ENCODE measurements at places on chromosomes 4 and X.

DNA sequence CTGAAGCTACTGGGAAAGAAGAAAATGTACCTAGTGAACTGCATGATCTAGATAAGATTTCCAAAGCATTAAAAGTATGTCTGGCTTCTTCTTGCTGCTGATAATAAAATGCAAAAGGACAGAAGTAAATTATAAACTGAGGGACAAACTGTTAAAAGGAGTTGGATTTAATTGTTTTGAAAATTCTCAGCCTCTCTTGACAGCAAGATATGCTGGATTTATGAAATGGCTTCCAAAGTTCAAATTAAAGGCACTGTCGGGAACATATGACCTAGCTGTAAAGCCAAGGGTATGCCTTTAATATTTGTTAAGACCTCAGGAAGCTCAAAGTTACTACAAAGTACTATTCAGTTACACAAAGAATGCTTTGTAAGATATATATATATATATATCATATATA lies 46.1 kb upstream of the CABS1 start:
- DNase-seq: no peak

- no peak for DNase-seq
Observed at GRCh38 chrX:108091878-108092291, 307 bp downstream of the ATG4A start.

DNA sequence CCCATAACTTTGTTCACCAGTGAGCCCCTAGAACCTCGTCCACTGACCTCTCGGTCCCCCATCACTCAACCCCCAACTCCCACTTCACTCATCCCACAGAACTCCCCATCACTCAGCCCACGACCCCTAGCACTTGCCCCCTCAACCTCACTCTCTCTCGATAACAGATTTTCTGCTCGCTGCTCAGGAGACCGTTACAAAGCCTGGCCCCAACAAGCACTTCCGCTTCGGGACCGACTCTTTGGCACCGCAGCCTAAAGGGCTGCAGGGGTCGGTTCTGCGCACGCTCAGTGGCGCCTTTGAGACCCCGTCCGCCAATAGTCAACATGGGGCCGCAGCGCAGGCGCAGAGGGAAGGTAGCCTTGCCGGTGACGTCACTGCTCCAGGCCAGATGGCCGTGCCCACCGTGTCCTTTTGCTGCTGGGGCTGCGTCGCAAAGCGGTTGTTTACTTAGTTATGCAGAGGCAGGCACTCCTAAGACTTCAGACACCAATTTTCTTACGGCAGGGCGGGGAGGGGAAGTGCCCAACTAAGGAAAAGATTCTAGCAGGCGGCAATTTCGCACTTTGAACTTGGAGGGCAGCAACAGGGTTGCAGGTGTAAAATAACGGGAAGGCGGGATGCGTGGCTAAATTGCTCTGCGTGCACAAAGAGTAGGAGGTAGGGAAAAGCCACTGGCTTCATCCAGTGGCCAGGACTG lies at the start of gene ZNF182:
TSS of gene ZNF182 (minus strand) at position 232 of the 700 bp plus-strand sequence. CDS start 1,380 bp downstream, outside the sequence.
- DNase-seq: peak; percentile 84

GRCh38 chr4:53026233-53026632 lies 164.1 kb downstream of the RASL11B start:
- no peak for DNase-seq

DNA sequence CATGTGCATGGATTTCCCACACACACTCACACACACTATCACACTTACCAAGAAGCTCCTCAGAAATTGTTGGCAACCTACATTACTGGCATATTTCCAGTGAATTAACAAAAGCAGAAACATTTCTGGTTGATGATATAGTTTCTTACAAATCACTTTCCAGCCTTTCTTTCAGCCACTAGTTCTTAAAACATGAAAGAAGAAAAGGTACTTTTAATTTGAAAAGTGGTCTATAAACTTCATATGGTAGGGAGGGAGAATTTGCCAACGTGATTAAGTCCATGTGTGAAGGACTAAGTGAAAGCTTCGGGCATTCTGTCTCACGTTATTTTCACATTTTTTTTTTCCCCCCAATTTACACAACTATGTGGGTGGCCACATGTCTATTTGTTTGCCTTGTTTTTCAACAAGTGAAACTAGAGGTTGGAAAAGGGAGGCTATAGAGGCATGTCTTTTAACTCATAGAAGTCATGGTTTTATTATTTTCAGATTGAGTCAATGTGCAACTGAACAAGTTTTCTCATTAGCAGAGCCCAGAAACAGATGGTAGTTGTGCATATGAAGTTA lies 832.1 kb upstream of the INTU start:
- DNase-seq: peak; percentile 1

DNA sequence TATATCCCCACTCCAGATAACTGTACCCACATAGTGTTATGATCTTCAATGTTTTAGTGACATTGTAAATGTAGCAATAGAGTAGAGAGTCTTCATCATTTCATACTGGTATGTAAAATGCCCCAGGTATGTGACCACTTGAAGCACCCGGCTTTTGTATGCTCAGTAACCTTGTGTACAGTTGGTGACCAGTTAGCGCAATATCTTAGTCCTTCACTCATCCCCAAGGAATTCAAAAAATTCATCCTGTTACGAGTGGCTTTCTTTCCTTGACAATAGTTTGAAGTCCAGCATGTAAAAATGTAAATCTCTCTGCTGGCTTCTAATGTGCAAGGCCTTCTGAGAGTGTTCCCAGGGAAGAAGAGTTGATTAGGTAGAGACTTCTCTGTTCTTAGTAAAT lies 145.6 kb downstream of the ARX start:
- no peak for DNase-seq

DNA sequence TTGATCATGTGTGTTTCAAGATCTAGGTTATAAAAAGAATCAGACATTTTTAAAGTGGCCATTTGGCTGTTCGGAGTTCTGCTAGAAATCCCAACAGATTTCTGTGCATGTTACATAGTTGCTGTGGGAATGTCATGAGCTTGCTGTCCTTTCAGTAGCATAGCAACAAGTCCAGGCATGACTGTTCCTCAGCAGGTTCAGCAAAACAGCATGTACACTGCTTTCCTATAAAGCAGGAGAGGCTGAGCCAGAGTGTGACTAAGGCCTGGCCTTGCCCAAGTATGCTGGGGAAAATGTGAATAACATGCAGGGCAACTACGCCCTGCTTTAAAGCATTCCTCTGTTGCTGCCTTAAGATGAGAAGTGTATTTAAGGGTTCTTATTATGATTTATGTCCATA lies 217.1 kb upstream of the SMIM31 start:
- no peak for DNase-seq

DNA sequence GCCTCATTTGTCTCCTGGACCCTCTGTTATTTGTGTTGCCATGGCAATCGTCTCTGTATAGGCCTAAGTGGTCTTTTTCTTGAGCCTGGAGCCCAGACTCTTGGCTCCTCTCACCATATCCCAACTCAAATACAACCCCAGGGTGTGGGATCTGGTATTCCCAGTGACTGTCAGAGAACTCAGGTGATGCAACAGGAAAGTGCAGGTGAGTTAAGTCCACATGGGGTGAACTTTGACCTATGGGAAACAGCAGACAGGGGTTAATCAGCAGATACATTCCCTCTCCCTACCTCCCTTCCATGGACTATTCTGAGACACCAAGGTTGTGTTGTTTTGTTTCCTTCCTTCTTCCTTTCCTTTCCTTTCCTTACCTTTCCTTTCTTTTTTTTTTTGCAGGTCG lies 130.9 kb upstream of the RPS6KA3 start:
- DNase-seq: no peak

GRCh38 chr4:15012017-15012788 lies 9.9 kb downstream of the CPEB2 start:
- no peak for DNase-seq

- no peak for DNase-seq
Observed at GRCh38 chr4:73704314-73705055, 35.9 kb upstream of the CXCL8 start.

- no peak for DNase-seq
Observed at GRCh38 chr4:169116270-169116901, 106.3 kb upstream of the CBR4 start.

Measured in T-helper 1 cell (primary cell).